ENCODE measurements at places on chromosomes 7 and 10.

GRCh38 chr7:155790666-155791065 lies 21.6 kb downstream of the SHH start:
- no peak for DNase-seq

- peak; percentile 29 for DNase-seq
Observed at GRCh38 chr10:103333934-103334520, 16.9 kb downstream of the PCGF6 start.

DNA sequence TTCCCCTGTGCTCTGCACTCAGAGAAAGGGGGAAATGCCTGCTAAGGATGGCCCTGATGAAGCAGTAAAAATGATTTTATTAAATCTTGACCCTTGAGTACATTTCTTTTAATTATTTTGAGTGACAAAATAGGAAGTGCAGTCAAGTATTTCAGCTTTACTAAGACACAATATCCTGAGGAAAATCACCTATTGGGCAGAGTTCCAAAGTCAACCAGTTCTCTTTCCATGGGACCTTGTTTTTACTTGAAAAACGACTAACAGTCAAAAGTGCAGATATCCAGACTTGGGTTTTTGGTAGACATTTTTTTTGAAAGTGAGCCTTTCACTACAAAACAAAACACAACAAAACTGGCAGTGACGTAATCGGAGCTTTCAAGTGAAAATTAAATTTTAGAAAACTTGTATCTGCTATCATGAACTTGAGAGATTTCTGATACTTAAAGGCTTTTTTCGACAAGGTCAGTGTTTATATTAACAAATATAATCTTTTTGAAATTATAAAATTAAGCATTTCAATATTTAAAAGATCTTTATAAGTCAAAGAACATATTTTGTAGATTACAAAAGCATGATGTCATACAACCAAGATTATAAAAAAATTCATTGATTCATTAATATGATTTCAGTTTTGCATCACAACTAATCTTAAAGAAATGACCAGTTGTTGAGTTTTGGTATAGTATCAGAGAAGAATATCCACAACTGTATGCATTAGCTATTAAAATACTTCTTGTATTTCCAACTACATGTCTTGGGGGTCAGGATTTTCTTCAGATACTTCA lies 513.8 kb upstream of the AKR1E2 start:
- DNase-seq = no peak

DNA sequence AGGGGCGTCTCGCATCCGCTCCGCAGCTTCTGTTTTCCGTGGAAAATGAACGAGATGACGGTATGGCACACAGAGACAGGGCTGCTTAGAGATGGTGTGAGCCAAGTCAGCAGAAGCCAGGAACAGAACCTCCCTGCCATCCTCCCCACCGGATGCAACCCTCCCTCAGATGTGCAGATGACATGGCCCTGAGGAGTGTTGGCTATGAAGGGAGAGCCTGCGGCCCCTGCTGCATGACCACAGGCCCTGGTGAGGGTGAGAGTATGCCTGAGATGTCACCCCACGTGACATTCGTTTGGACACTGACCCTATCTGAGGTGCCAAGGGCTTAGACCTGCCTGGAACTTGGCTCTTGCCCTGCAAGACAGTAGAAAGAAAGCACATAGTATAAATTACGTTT lies 29.4 kb downstream of the WIPF3 start:
- no peak for DNase-seq

- no peak for DNase-seq
Observed at GRCh38 chr10:7315906-7316305, 94.9 kb downstream of the SFMBT2 start.

DNA sequence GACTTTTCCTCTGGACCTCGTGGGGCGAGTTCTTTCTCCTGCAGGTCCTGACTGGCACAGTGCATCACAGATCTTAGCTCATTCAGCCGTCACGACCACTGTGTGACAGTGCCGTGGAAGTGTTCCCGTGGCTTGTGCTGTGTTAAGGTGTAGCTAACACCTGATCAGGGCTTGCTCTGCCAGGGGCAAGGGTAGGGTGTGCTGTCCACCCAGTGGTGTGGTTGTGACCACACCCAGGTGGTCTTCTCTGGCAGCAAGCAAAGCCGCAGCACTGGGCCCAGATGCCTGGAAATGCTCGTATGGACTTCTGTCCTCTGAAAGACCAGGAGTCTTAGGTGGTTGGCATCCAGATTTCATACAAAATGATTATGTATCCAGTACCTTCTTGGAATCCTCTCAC lies 86.2 kb downstream of the GLRX3 start:
- no peak for DNase-seq

DNA sequence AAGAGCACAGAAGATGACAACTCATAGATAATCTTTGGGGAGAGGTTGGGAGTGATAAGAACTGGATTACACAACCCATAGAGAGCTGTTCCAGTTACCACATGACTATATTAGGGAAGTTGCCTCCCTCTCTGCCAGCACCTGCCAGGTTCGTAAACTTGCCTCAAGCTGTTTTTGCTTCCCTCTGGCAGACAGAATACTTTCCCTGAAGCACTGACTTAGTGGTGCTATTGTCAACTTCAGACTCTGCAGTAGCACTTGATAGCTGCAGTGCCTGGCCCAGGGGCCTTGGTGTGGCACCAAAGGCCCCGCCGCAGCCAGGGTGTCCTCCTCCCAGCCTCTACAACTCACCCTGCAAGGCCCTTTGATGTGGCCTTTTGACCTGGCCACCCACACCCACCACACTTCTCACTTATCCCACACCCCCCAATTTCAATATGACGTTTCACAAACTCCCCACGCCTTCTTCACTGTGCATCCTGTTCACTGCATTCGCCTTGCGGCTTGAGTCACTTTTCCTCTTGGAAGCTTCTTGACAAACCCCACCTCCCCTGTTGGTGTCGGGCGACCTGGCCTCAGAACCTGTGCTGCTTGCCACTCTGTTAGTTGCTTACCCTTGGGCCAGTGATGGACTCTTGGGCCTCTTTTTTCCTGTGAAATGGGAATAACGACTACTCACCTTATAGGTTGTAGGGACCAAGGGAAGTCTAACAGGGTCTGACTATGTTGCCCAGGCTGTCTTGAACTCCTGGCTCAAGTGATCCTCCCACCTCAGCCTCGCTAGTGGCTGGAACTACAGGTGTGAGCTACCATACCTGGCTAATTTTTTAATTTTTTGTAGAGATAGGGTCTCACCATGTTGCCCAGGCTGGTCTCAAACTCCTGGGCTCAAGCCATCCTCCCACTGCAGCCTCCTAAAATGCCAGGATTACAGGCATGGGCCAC lies 50.2 kb upstream of the PODXL start:
- no peak for DNase-seq

DNA sequence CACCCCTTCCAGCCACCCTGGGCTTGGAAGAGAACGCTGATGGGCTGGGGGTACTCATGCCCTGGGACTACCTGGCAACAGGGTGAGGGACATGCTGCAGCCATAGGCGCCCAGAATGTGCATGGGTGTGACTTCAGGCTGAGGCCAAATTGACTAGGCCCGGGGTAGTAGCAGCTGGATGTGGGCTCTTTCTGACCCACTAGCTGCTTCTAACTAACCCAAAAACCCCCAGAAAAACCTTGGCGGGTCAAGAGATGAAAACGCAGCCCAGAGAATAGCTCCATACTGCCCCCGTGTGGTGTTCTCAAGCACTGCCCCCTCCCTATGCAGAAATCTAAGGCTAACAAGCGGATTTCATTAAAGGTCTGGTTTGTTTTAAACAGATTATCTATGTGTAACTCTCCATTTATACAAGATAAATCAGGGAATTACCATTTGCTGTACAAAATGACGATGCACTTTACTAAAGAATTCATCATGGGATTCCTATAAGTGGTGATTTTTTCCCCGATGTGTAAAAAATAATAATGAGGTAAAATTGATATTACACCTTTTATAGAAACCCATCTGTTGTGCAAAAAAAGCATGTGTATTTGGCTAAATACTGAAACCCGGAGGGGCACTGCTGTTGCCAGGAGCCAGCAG lies 4.2 kb downstream of the SMARCD3 start:
- DNase-seq = peak; percentile 78

DNA sequence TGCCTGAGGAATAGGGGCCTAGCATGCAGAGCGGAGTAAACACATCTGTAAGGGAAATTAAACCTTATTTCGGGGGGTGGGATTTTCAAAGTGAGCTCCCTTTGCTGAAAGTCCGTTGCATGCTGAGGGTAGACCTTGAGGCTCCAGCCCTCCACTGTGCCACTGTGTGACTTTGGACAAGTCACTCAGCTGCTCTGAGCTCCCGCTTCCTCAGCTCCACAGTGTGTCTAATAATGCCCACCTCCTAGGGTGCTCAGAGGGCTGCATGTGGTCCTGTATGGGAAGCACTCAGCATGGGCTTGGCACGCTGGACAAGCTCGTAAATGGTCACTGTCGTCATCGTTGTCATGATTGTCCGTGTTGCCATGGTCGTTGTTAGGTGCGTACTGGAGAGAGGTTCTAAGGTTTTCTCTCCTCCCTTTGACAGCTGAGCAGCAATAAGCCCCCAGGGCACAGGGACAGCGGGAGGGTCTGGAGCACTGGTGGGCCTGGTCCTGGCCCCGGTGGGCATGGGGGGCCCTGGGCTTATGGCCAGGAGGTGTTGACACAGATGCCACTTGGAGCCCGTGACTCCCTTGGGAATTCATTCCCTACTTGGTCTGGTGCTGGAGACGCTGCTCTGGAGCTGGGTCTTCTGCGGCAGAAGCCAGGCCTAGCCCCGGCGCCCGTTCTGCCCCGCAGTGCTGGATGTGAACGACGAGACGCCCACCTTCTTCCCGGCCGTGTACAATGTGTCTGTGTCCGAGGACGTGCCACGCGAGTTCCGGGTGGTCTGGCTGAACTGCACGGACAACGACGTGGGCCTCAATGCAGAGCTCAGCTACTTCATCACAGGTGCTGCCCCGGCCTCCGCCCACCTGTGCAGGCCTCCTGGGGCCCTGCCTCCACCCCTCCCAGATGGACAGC lies 13.1 kb downstream of the C10orf105 start:
- no peak for DNase-seq

GRCh38 chr10:48784031-48784430 lies 99.4 kb downstream of the WDFY4 start:
- no peak for DNase-seq

- DNase-seq = no peak
Observed at GRCh38 chr10:49361735-49362568, 33.9 kb downstream of the DRGX start.

DNA sequence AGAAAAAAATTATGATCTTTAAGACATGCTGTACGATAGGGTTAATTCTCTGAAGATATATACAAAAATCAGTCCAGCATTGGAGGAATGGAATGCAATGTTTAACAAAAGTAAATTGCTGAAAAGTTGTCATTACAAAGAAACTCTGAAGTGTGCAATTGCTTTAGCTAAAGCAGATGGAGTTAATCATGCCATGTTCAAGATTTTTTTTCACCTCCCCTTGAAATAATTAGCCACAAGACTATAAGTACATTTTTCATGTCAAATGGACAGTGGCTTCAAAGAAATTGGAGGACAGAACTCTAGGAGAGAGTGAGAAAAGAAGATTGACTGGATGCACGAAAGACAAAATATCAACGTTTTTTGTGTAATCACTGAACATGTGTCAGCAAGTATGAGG lies 63.1 kb upstream of the MEOX2 start:
- no peak for DNase-seq

- no peak for DNase-seq
Observed at GRCh38 chr7:31302356-31302755, 38.2 kb downstream of the NEUROD6 start.

DNA sequence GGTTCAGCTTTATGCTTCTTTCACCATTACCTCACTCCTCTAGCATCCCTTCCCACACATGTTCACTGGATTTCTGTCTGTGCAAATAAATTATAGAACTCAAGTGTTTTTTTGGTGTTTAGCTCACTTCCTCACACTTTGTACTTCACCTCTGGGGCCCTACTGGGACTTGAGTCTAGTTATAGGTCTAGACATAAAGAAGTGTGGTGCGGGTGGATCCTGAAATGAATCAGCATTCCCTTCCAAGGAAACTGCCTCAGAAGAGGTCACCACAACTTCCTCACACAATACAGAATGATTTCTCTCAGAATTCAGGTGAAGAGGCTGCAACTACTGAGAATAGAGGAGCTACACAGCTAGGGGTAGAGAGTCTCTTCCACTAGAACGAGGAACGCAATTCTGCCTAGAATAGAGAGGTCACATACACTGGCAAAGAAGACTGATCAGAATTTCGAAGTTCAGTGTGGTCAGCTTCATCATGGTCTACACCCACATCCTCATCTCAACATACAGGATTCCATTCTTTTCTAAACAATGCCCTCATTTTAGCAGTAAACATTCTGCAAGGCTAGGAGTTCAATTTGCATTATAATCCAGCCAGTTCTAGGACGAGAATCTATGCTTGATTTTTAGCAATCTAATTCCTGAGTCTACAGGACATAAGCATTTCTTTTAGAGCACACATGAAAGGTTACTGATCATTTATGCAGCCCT lies 938.7 kb upstream of the PHF14 start:
- DNase-seq = no peak

DNA sequence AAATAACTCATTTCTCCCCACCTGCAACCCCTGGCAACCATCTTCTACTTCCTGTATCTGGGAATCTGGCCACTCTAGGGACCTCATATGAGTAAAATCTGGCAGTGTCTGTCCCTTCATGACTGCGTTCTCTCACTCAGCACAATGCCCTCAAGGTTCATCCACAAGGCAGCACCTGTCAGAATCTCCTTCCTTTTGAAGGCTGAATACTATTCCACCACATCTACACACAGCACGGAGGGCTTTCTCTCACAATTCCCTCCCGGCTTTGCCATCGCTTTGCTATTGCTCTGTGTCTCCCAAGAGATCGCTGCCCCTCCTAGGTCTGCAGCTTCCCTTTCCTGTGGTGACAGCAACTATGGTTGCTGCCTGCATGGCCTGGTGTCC lies 174.7 kb upstream of the RHEB start:
- no peak for DNase-seq

- DNase-seq = no peak
Observed at GRCh38 chr7:12757443-12757842, 70.0 kb downstream of the ARL4A start.

- DNase-seq = no peak
Observed at GRCh38 chr7:17300012-17300411, 1.6 kb downstream of the AHR start.
